ENCODE measurements at places on chromosomes 1 and 21.

DNA sequence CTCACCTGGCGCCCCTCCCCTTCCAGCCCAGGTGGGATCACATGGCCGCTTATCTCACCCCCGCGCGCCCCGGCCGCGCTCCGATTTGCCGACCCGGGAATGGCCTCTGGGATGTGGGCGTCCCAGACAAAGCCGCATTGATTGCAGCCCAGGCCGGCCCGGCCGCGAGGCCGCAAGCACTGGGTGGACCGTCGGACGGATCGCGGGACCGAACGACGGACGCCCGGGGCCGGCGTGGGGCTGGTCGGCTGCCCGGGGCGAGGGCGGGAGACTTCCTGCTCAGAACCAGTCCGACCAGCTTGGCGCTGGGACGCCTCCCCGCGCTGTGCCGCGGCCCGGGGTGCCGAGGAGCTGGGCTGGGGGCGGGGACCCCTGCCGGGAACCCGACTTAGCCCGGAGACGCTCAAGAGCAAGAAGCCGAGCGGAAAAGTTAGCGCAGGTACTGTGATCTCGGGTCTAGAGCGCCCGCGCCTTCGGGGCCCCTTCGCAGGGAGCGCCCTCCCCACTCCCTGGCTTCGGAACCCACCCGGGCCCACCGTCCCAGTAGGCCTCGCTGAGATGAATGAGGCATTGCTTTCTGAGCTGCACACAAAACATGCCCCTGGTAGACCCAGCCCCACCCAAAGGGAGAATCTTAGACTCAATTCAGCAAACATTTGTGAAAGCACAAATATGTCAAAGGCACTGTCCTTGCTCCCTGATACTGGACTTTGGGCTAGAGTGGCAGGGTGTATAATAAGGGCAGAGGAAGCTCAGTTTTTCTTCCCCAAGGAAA, 415 bp upstream of the LAD1 start:
- DNase-seq = no peak

GRCh38 chr1:168266644-168267186, 14.0 kb upstream of the TBX19 start:
- DNase-seq = no peak

DNA sequence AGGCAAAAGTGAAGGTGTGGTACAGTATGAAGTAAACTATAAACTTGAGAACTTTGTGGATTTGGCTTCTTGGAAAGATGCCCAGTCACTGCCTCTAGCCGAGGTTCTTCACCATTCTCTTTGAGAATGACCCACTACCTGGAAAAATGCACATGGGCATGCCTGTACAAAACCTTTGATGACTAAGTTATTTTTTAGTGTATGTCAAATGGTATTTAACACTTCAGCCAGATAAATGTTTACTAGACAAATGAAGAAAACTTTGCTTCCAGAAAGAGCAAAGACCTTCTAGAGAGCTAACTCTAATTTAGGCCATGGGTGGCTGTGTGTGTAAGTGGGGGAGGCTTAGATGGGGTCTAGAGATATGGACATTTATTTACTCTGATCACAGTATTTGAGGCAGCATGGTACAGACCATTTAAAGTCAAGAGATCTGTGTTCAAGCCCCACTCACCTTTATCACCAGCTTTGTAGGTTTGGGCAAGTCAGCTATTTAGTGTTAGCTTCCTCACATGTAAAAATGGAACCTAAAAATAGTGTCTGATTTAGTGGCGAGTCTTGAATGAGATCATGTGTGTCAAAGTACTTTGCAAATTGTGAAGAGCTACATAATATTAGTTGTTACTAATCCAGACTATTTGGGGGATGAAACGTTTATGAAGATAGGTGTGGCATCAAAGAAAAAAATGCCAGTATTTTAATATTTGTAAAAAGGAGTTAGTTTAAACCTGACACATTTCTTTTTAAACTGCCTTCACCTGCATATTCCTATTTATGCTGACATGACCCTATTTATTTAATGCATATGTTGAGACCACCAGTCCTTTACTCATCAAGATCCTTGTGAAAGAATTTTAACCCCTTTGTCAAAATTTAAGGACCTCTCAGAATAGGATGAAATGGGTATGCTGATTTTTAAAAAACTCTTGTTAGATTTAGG, 20.2 kb downstream of the NFYC start:
- DNase-seq = peak; percentile 97

DNA sequence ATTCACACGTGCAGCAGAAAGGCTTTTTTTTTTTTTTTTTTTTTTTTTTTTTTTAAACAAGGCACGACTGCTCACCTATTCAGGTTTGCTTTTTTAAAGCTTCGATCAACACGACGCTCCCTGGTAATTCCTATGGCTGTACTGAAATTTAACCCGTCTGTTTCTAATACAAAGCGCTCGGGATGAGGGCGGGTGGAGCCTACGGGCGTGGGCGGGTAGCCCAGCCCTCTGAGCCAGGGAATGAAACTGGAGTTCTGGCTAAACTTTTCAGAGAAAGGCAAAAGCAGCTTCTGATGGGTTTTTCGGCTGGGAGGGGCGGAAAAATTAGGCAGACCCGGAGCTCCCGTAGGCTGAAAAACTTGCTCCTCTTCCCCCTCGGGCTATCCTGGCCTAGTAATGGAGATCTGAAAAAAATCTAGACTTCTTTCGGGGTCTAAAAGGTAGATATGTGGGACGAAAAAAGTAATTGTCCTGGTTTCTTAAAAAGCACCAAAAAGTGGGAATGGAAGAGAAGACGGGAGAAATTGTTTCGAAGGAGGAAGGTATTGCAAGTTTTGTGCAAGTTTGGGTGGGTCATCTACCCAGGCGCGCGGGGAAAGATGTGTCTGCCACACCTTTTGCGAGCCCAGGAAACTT, 7.4 kb downstream of the NR5A2 start:
- DNase-seq = no peak

GRCh38 chr1:31812158-31812829, 3.5 kb downstream of the SPOCD1 start:
- DNase-seq = no peak

DNA sequence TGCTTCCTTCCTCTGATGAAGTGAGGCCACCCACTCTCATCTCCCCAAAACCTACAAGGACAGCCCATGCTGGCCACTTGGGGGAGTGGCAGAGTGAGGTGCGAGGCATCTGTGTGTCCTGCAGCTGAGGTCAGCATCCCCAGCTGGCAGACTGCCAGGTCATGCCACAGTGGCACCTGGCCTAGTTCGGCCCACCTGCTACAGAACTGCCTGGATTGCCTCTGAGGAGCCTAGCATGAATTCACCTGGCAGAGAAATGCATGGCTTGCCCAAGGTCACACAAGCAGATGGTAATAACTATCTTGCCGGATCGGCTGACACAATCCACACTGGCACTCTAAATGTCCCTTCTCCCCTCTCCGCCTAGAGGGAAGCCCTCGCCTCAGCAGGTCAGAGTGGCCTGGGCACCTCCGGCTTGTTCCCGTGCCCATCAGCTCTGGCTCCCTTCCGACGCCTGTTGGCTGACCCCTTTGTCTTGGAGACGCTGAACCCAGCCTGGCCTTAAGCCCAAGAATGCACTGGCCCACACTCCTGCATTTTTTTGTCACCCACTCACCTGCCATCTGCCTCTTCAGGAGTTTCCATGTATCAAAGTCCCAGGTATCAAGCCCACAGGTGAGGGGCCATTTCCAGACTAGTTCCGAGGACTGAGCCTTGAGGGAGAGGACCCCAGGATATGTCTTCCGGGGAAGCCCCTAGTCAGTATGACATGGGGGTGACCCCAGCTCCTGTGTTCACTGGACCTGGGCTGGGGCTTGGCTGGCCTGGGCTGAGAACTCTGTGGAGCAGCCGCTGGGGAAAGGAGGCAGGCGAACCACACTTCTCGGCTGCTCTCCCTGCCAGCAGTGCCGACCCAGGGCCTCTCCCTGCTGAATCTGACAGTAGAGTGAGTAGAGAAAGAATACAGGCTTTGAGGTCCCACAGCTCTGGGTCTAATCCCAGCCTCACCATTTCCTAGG, 21.7 kb downstream of the ECE1 start:
- DNase-seq = no peak

- no peak for DNase-seq
Observed at GRCh38 chr1:235402457-235403200, 35.4 kb downstream of the TBCE start.

DNA sequence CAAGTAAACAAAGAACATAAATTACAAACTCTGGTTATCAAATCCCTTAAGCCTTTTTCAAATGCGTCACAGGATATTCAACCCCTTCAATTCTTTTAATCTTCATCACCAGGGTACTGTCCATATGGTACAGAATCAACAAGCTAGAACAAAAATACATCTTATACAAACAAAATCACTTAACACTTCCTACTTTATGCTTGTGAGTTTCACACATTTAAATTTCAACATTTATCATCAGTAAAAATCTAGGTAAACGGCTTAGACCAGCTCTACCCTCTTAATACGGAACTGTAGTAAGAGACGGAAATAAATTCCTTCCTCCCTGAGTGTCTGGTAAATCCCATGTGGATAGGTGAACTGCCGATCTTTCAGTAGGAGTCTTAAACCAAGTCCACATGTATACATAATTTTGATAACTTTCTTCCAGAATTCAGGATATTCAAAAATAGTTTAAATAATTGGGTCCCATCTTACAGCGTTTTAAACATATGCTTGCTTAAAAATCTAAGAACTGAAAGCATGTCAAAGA, 1.0 kb downstream of the CCDC181 start:
- DNase-seq = no peak

DNA sequence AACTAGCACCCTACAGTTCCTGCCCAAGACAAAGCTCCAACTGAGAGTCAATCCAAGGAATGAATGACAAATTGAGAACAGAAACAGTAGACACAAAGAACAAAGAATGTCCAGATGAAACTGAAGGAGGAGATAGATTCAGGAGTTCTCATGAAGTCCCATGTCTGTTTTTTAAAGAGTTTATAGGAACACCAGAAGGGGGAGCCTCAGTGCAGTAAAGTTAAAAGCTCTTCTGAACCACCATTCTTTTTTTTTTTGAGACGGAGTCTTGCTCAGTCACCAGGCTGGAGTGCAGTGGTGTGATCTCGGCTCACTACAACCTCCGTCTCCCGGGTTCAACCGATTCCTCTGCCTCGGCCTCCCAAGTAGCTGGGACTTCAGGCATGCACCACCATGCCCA, 323.6 kb downstream of the MRPL39 start:
- DNase-seq = no peak
